ENCODE measurements at places on chromosomes 7 and 10.
A peak's percentile ranks its signal among the peaks of the same experiment; 100 is the strongest.

DNA sequence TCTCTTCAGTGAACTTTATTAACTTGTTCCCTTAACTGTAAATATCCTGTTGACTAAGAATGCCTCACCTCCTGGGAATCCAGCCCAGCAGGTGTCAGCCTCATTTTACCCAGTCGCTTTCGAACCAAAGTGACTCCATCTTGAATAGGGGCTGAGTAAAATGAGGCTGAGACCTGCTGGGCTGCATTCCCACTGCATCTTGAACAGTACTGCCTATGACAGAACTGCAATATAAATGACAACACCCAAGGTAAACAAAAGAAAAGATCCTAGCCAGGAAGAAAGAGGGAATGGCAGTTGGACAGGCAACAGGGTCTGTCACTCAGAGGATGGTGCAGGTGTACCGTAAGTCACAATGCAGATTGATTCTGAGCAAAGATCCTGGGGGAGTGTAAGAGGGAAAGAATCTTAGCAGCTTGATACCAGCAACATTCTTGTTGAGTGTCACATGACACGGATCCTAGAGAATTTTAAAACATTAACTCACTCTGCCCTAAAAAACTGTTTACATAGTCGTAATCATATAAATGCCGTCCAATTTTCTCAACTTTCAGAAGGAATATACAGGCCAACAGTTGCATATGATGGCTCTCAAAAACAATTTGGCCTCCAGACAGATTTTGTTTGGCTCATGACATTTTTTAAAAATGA lies 4.4 kb upstream of the FAM107B start:
- DNase-seq = no peak

- no peak for DNase-seq
Measured at GRCh38 chr7:122217125-122217524, 73.1 kb upstream of the AASS start.

GRCh38 chr7:89685287-89685686 lies 469.0 kb upstream of the STEAP1 start:
- DNase-seq = no peak

DNA sequence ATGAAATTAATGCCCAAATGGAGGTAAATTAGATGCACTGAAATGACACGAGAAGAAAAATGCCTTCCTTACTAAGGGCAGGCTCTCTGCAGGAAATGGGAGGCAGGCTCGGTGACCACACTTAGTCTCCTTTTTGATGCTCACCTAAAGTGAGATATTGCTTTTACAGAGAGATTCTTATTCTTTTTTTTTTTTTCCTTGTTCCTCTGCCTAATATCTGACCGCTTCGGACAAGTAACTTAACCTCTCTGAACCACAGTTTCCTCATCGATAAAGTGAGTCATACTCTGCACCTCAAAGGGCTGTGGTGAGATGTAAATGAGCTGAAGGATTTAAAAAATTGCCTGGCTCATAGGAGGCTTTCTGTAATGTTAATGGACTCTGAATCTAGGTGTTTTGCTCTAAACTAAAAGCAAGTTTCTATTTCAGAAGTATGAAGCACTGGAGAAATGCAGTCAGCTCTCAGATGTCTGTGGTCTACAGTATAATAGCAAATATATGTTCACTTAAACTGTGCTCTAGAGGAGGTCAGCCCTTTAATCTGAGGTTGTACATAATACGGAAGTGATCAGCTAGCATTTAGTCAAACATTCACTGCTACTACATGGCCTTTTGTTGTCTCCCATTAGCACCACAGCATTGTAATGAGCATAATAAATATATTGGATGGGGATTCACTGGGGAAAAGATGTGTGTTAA lies 23.2 kb downstream of the NKX2-3 start:
- DNase-seq = no peak

GRCh38 chr10:29317423-29318021 lies 28.7 kb downstream of the LYZL1 start:
- no peak for DNase-seq

- no peak for DNase-seq
Measured at GRCh38 chr7:137893143-137893742, 46.5 kb upstream of the DGKI start.

DNA sequence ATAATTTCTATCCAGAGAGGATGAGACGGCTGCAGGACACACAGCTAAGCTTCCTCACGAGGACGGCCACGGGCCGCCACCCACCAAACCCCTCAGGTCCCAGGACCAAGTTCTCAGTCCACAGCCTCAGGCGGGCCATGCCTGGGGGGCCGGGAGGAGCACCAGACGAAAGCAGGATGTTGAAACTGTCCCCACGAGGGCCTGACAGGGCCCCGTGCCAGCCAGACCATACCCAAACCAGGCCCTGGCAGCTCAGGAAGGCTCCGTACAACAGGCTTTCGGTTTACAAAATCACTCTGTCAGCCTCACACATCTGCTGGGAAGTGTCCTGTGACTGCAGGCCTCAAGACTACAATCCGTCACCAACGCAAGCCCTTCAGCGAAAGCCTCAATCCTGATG lies 14.5 kb downstream of the TUBGCP2 start:
- DNase-seq = no peak

- DNase-seq = no peak
Measured at GRCh38 chr7:151237244-151238189, 5.2 kb downstream of the CHPF2 start.

DNA sequence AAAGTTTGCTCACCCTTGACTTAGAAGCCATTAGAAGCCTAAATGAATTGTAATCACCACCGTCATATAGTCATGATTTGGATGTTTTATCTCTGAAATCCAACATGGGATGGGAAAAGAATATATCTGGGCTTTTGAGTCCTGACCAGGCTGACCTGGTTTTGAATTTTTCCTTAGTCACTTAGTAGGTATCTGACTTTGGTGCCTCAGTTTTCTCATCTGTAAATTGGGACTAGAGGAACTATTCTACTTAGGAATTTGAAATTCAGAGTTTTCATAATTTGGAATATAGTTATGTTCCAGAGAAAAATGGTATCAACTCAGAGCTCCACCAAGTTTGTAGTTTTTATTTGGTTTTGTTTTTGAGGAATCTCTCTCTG lies 40.9 kb downstream of the SHOC2 start:
- DNase-seq = no peak

DNA sequence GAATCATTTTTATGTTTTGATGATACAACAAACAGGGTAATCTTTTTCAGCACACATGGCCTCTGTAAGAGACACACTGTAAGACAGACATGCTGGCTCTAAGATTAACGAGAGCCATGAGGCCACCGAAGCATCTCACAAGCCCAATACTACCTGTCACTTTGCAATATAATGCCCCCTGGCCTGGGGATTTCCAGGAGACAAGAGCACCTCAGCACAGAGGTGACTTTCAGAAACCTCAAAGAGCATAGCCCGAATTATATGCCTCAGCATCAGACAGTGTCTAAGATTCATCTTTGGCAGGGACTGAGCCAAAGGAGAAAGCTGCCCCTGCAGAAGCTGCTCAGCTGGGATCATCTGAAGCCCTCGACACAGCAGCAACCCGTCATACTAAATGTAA lies 44.2 kb upstream of the TMEM213 start:
- no peak for DNase-seq

- no peak for DNase-seq
Measured at GRCh38 chr7:13800694-13801448, 188.6 kb downstream of the ETV1 start.

- DNase-seq = peak; percentile 27
Measured at GRCh38 chr10:71486484-71487114, 89.9 kb downstream of the CDH23 start.

DNA sequence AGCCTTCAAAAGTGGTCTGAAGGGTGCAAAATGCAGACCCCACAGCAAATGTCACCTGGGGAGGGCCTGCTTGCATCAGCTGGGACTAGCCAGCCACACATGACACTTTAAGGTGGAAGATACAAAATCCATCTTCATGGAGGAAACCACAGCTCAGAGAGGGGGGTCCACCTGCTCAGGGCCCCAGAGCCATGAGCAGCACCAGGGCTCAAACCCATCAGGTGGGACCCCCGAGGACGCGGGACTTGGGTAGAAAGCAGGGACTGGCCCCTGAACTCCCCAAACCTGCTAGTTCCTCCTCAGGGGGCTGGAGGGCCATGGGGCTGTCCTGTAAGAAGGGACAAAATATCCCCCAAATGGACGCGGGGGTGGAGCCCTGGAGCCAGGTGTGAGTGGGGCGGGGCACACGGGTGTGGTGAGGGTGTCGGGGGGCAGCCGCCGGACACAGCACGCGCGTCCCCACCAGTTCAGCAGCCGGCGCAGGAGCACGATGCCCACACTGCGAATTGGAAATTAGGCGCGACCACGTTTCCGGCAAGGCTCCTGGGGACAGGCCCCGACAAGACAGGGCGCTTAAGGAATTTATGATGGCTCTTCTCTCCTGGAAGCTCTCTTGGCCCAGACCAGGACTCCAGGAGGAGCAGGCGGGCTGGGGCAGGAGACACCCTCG lies 8.0 kb downstream of the PDGFA start:
- DNase-seq = no peak

GRCh38 chr7:2596464-2597272 lies 35.1 kb upstream of the TTYH3 start:
- DNase-seq = no peak

DNA sequence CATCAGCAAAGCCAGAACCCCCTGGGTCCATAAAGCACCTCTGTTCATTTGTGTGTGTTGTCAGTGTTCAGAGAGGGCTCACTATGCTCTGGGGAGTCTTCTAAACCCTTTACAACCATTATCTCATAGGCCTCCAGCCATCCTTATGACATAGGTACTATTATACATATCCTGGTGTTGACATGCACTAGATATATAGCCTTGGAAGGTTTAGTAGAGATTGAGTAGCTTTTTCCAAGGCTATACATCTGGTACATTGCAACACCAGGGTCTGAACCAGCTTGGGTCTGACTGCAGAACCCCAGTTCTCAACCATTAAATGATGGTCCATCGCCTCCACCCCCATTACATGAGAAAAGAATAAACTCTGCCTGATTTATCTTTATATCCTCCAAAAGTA lies 253.6 kb upstream of the MKLN1 start:
- no peak for DNase-seq

DNA sequence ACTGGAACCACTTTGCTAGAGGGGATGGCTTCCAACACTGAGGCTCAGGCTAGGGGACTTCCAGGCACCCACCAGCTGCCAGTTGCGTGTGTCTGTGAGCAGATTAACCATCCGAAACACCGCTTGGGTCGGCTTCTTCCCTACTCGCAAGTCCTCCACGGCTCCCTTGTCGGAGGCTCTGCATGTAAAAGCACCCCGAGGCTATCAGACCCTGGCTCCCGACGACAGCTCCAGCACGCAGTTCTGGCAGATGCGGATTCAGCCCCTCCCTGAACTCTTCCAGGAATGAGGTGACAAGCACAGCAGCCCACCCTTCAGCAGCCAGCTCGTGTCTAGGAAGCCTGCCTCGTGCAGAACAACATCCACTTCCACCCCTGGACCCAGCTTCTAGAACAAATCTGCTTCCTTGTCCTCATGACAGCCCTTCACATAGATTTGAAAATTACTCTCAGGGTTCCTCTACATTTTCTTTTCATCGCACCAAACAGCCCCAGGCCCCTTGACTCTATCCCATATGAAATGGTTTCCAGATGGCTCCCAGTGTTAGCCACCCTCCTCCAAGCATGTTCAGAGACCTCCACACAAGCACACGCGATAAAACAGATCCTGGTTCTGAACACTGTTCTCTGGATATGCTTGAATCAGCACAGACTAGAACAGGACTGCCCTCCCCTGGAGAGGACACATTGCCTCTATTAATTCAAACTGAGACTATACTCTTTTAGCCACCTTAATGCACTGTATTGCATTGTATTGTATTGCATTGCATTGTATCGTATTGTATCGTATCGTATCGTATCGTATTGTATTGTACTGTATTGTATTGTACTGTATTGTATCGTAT lies 44.6 kb downstream of the SLIT1 start:
- no peak for DNase-seq

DNA sequence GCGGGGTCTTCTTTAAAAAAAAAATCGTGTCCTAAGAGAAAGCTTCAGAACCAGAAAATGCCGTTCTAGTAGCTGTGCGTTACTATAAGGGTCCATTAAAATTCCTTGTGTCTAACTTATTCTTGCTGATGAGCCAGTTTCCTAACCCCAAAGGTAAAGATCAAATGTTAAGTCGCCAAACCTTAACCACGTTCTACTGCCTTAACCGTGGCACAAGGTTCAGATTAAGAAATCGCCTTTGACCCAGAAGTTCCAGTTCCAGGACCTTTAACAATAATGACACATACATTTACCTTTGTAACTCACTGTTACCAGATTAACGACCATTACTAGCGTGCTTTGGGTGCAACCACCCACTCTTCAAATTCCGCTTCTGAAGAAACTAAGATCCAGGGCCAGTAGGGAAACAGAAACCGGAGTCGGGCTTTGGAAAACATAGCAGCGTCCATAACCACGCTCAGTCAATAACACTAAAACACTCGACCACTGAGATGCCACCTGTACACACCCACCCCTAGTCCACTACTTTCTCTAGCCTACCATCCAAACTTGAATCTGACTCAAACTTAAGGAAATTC lies 620 bp downstream of the BET1 start:
- no peak for DNase-seq

DNA sequence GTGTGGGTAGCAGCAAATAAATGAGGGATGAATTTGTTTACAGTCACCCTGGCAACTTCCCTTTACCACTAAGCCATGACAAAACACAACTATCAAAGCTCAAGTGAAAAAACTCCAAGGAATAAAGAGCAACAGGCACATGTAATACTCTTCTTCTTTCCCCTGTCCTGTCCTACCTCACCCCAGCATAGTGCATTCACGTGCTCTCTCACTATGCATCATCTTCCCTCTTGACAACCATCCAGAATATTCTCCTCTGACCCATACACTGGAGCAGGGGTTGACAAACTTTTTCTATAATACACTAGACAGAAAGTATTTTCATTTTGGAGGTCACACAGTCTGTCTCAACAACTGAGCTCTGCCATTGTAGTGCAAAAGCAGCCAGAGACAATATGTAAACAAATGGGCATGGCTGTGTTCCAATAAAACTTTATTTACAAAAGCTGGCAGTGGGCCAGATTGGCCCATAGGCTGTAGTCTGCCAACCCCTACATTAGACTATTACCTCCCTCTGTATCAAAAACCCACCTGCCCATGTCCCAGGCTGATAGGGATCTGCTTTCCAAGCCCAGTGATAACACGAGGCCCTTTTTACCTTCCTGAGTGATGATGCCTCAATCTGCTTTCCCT lies 354.5 kb downstream of the FGFR2 start:
- DNase-seq = no peak

DNA sequence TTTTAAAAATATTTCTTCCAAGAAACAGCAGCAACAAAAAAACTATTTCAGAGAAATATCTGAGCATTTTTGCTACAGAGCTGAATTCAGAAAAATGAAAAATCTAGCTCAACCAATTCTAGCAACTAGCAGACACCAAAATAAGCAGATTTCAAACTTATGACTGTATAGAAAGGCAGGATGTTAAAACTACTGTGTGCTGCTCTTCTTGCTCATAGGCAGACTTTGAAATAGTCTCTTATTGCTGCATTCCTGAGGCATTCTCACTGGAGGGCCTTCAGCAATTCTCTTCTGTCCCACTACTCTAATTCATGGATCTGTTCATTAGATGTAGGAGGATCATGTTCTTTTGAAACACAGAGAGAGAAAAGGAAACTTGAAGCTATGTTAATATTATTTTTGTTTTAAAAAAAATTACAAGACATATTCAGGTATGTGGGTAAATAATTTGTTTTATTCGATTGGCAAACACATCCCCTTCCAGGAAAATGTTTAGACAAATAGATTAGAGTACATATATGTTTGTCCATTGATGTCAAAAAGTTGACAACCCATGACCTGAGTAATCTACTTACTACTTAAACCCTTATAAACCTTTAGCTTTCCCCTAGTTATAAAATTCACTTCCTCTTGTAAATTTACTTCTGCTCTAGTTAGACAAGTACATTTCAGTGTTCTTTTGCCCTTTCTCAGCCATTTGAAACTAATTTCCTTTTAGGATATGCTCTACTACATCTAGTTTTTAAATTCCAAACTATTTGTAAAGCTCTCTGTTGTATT lies 428.2 kb upstream of the POT1 start:
- DNase-seq = no peak
